Mesothelial cell of epicardium (in vitro differentiated cells): ENCODE measurements at places on chromosomes 5 and 9. TPM values are rescaled to one million over a fixed set of nuclear protein-coding genes. Genes with fewer than 3 reads are reported as not detected.
A peak's percentile ranks its signal among the peaks of the same experiment; 100 is the strongest.

The KIF12 gene
- 3.3 to 5.2 TPM (median 4.7 TPM) in 3 replicates for total RNA-seq

DNA sequence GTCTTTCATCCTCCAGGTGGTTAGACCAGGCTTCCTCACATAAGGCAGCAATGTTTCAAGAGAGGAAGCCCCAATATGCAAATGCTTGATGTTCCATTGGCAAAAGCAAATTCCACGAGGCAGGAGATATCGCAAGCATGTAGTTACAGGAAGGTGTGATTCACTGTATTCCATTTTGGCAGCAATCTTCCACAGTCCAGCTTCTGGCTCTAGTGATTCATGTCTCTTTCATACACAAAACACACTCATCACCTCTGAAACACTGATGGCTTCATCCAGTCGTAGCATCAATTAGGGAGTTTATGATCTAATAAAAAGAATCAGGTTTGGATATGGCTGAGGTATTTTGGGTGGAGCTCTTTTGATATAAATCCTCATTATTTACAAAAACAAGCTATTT lies 552.2 kb upstream of the RIOK2 start:
- DNase-seq, result no peak
- no peaks in the 10 kb centered on the region for H3K4me1 ChIP-seq
- H3K27me3 ChIP-seq, result peaks cover under 1% of the 10 kb centered on the region

DNA sequence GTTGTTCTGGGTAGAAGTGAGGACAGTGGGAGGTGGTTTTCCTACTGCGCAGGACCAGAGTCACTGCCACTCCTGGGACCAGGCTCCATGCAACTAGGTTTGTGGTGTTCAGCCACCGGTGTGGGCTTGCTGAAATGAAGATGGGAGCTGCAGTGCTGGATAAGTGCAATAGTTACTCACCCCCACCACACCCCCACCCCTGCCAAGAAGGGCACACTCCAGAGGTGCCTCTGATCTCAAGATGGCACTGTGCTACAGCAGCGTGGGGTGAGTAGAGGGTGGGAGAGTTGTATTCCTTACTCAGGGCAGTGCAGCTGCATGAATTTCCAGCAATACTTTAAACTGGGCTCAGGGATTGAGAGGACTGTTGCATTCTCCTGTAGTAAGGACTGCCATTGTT lies 187.4 kb upstream of the TLX3 start:
- no peaks in the 10 kb centered on the region for H3K27me3 ChIP-seq
- H3K27ac ChIP-seq, result no peak overlapping the region
- H3K4me3 ChIP-seq, result no peak overlapping the region
- H3K36me3 ChIP-seq, result peaks cover 27% of the 10 kb centered on the region

DNA sequence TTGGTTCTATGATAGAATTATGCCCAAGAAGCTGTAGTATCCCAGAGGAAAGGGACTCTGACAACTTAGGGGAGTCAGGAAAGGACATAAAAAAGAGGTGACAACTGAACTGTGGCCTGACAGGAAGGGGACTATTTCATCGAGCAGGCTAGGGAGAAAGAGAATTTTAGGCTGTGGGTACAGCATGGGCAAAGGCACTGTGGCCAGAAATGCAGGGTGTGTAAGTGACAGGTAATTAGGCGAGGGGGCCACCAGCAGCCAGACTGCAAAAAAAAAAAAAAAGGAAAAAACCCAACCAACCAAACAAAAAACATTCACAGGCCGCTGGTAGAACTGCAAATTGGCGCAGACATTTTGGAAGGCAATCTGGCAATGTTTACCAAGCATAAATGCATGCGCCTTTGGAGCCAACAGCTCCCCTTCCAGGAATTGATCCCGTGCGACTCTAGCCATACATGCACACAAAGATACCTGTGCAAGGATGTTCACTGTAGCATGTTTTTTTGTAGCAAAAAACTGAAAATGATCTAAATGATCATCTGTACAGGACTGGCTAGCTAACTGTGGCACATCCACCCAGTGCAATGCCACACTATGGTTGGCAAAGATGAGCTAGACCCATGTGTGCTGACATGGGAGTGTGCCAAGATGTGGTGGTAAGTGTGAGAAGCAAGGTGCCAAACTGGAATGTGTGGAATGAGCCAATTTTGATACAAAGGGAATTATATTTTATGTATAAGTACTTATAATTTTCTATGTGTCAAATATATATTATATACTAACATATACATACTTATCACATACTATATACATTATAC lies 1.1 kb downstream of the EIF4E1B start:
- no peak overlapping the region for H3K27ac ChIP-seq
- DNase-seq, result no peak
- H3K4me1 ChIP-seq, result peaks cover 4% of the 10 kb centered on the region
- peaks cover 92% of the 10 kb centered on the region for H3K27me3 ChIP-seq
- H3K36me3 ChIP-seq, result no peaks in the 10 kb centered on the region

The IL4 gene
- total RNA-seq, result not detected in 3 replicates

The FBLL1 gene
- total RNA-seq, result 0.80 to 0.95 TPM (median 0.81 TPM) in 3 replicates

GRCh38 chr9:110911659-110912418 lies 126.4 kb downstream of the LPAR1 start:
- H3K27ac ChIP-seq, result no peak overlapping the region
- peaks cover 3% of the 10 kb centered on the region for H3K4me1 ChIP-seq
- H3K36me3 ChIP-seq, result peaks cover 22% of the 10 kb centered on the region
- DNase-seq, result no peak
- no peaks in the 10 kb centered on the region for H3K27me3 ChIP-seq

The EFNA5 gene
- total RNA-seq, result 54.0 to 58.0 TPM (median 57.5 TPM) in 3 replicates

GRCh38 chr9:100669968-100670367 lies 92.1 kb downstream of the CAVIN4 start:
- H3K27me3 ChIP-seq, result peaks cover 3% of the 10 kb centered on the region
- H3K4me3 ChIP-seq, result no peak overlapping the region
- no peaks in the 10 kb centered on the region for H3K36me3 ChIP-seq
- no peak for DNase-seq
- H3K27ac ChIP-seq, result no peak overlapping the region

GRCh38 chr9:98913044-98913443 lies 30.7 kb upstream of the COL15A1 start:
- H3K4me3 ChIP-seq, result no peak overlapping the region
- H3K4me1 ChIP-seq, result peaks cover 10% of the 10 kb centered on the region
- H3K36me3 ChIP-seq, result no peaks in the 10 kb centered on the region
- peaks cover 5% of the 10 kb centered on the region for H3K27me3 ChIP-seq
- no peak for DNase-seq
- no peak overlapping the region for H3K27ac ChIP-seq

- H3K27ac ChIP-seq, result no peak overlapping the region
- no peak overlapping the region for H3K4me3 ChIP-seq
- no peak for DNase-seq
- peaks cover 20% of the 10 kb centered on the region for H3K4me1 ChIP-seq
- no peaks in the 10 kb centered on the region for H3K36me3 ChIP-seq
These were observed 390.4 kb upstream of the KCNN2 start for GRCh38 chr5:113971454-113971853.

The HEMGN gene
- not detected in 3 replicates for total RNA-seq

GRCh38 chr9:123798195-123798594 lies 131.7 kb downstream of the DENND1A start:
- DNase-seq, result no peak
- no peaks in the 10 kb centered on the region for H3K36me3 ChIP-seq
- H3K4me1 ChIP-seq, result no peaks in the 10 kb centered on the region
- H3K4me3 ChIP-seq, result no peak overlapping the region
- H3K27me3 ChIP-seq, result peaks cover 18% of the 10 kb centered on the region

The DNM1 gene
- 86.8 to 98.6 TPM (median 89.2 TPM) in 3 replicates for total RNA-seq

The MYOZ3 gene
- total RNA-seq, result 8.5 to 9.4 TPM (median 8.5 TPM) in 3 replicates

The PCDHGA5 gene
- total RNA-seq, result 0.51 to 0.66 TPM (median 0.52 TPM) in 3 replicates

GRCh38 chr5:1660511-1660910 lies 136.8 kb upstream of the LPCAT1 start:
- no peak overlapping the region for H3K4me3 ChIP-seq
- no peaks in the 10 kb centered on the region for H3K4me1 ChIP-seq
- H3K27me3 ChIP-seq, result peaks cover 77% of the 10 kb centered on the region
- H3K27ac ChIP-seq, result no peak overlapping the region
- no peak for DNase-seq

The OMD gene
- not detected in 3 replicates for total RNA-seq

- H3K4me3 ChIP-seq, result no peak overlapping the region
- H3K27ac ChIP-seq, result no peak overlapping the region
- H3K36me3 ChIP-seq, result no peaks in the 10 kb centered on the region
- peaks cover 17% of the 10 kb centered on the region for H3K4me1 ChIP-seq
- H3K27me3 ChIP-seq, result no peaks in the 10 kb centered on the region
- DNase-seq, result no peak
These were observed 308.8 kb downstream of the EFNA5 start for GRCh38 chr5:107361945-107362344.

- no peak overlapping the region for H3K27ac ChIP-seq
- no peak for DNase-seq
- no peak overlapping the region for H3K4me3 ChIP-seq
- no peaks in the 10 kb centered on the region for H3K36me3 ChIP-seq
- H3K4me1 ChIP-seq, result peaks cover 14% of the 10 kb centered on the region
These were observed 6.7 kb downstream of the SUSD3 start for GRCh38 chr9:93065135-93065720.

DNA sequence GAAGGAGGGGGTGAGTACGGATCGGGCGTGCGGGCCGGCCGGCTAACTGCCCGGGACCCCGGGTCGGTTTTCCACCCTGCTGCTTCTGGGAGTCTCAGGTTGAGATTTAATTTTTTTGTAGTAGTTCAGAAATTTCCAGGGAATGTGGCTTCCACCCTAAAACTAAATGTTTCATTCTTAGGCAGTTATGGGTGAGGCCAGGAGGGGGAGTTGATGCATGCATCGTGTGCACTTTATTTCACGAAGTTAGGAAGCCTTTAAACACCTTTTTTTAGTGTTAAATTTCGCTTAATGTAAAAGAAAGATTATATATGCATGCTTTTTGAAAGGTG lies 905 bp downstream of the CDK9 start:
- peak overlapping the region; percentile 94 for H3K4me3 ChIP-seq
- DNase-seq, result no peak
- H3K27me3 ChIP-seq, result no peaks in the 10 kb centered on the region
- peaks cover 13% of the 10 kb centered on the region for H3K4me1 ChIP-seq
- H3K36me3 ChIP-seq, result peaks cover 26% of the 10 kb centered on the region

The BHMT gene
- total RNA-seq, result not detected in 3 replicates

The OR1Q1 gene
- total RNA-seq, result not detected in 3 replicates

- no peak overlapping the region for H3K27ac ChIP-seq
- no peaks in the 10 kb centered on the region for H3K27me3 ChIP-seq
- H3K36me3 ChIP-seq, result no peaks in the 10 kb centered on the region
- H3K4me3 ChIP-seq, result no peak overlapping the region
- peaks cover 50% of the 10 kb centered on the region for H3K4me1 ChIP-seq
These were observed 504.3 kb downstream of the ARHGEF28 start for GRCh38 chr5:74130155-74130897.

GRCh38 chr5:134131165-134131564 lies 16.7 kb downstream of the TCF7 start:
- H3K27me3 ChIP-seq, result no peaks in the 10 kb centered on the region
- H3K4me1 ChIP-seq, result no peaks in the 10 kb centered on the region
- H3K4me3 ChIP-seq, result no peak overlapping the region
- peaks cover 8% of the 10 kb centered on the region for H3K36me3 ChIP-seq
- H3K27ac ChIP-seq, result no peak overlapping the region

GRCh38 chr5:158468444-158468843 lies 609.5 kb upstream of the CLINT1 start:
- no peaks in the 10 kb centered on the region for H3K36me3 ChIP-seq
- no peak for DNase-seq
- H3K4me1 ChIP-seq, result peaks cover 16% of the 10 kb centered on the region
- H3K27me3 ChIP-seq, result no peaks in the 10 kb centered on the region
- no peak overlapping the region for H3K27ac ChIP-seq

DNA sequence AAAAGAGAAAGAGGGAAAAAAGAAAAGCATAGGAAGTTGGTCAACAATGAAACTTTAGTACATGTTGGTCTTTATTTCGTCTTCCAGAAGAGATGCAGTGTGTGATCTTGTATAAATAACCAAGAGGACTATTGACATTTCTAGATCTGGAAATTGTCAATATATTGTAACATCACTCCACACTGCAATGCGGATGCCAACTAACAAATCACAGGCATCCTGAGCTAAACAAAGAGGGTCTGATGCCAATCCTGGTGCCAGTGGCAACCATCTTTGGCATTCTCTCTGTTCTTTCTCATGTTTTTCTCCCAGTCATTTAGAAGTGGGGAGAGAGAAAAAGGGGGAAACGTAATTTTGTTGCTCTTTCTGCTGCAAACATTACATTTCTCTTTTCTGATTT lies 9.7 kb downstream of the NFIB start:
- DNase-seq, result no peak
- H3K27ac ChIP-seq, result no peak overlapping the region
- no peak overlapping the region for H3K4me3 ChIP-seq
- no peaks in the 10 kb centered on the region for H3K27me3 ChIP-seq
- peaks cover 30% of the 10 kb centered on the region for H3K36me3 ChIP-seq

The CDX1 gene
- 0.51 to 1.1 TPM (median 0.68 TPM) in 3 replicates for total RNA-seq

- no peaks in the 10 kb centered on the region for H3K4me1 ChIP-seq
- no peak overlapping the region for H3K4me3 ChIP-seq
- DNase-seq, result no peak
- no peak overlapping the region for H3K27ac ChIP-seq
- peaks cover 32% of the 10 kb centered on the region for H3K36me3 ChIP-seq
- H3K27me3 ChIP-seq, result no peaks in the 10 kb centered on the region
These were observed 61.4 kb downstream of the PSMB7 start for GRCh38 chr9:124353811-124354274.

GRCh38 chr9:111412280-111412679 lies 71.9 kb downstream of the ECPAS start:
- no peak overlapping the region for H3K27ac ChIP-seq
- no peaks in the 10 kb centered on the region for H3K27me3 ChIP-seq
- no peak overlapping the region for H3K4me3 ChIP-seq
- H3K4me1 ChIP-seq, result no peaks in the 10 kb centered on the region
- no peak for DNase-seq

GRCh38 chr5:154541553-154541952 lies 63.5 kb upstream of the HAND1 start:
- H3K4me3 ChIP-seq, result no peak overlapping the region
- H3K27ac ChIP-seq, result no peak overlapping the region
- H3K4me1 ChIP-seq, result peaks cover 19% of the 10 kb centered on the region

The DENND4C gene
- 72.7 to 75.2 TPM (median 73.9 TPM) in 3 replicates for total RNA-seq

DNA sequence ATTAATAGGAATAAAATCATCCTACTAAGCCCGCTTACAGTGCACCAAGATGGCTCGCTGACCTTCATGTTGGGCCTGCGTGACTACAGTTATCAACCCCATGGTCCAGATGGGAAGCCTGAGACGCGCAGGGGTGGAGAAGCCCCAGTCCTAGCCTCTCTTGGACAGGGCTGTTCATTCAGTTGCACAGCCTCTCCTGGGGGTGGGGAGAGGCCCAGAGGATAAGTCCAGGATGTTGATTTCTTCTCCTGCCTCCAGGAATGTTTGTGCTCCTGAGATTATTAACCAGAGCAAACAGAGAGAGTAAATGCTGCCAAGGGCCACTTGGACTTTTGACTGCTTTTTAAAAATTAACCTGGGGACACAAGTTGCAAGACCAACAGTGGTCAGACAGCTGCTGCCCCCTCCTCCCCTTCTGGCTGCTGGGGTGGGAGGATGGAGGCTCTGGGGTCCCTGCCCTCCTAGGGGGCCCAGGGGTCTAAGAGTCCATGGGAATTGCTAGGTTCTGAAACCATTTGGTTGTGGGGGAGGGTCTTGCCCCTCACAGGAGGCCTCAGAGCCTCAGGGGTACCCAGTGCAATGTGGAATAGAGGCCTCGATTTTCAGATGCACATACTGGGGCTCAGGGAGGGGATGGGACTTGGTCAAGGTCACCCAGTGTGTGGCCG lies 2.8 kb upstream of the AMBP start:
- no peak for DNase-seq
- peaks cover 16% of the 10 kb centered on the region for H3K27me3 ChIP-seq
- no peak overlapping the region for H3K4me3 ChIP-seq
- H3K36me3 ChIP-seq, result no peaks in the 10 kb centered on the region

The GEMIN5 gene
- 21.9 to 25.0 TPM (median 22.0 TPM) in 3 replicates for total RNA-seq

- peaks cover 3% of the 10 kb centered on the region for H3K36me3 ChIP-seq
- no peak overlapping the region for H3K27ac ChIP-seq
- DNase-seq, result no peak
- H3K4me3 ChIP-seq, result no peak overlapping the region
- H3K4me1 ChIP-seq, result no peaks in the 10 kb centered on the region
These were observed 26.4 kb downstream of the TRIM14 start for GRCh38 chr9:98092613-98092931.
